Stimulated activated CD4-positive, alpha-beta T cell treated with anti-CD3 and anti-CD28 coated beads, Interleukin-4, amount 100 ng/mL, for 1 hour (primary cell): ENCODE measurements at places on chromosomes 12 and 14.

- DNase-seq, result no peak
Observed at GRCh38 chr14:22311636-22312035, 277.4 kb downstream of the DAD1 start.

GRCh38 chr14:68585690-68586089 lies 207.2 kb downstream of the ZFP36L1 start:
- DNase-seq, result no peak

- DNase-seq, result no peak
Observed at GRCh38 chr14:33357225-33358010, 418.7 kb downstream of the NPAS3 start.

DNA sequence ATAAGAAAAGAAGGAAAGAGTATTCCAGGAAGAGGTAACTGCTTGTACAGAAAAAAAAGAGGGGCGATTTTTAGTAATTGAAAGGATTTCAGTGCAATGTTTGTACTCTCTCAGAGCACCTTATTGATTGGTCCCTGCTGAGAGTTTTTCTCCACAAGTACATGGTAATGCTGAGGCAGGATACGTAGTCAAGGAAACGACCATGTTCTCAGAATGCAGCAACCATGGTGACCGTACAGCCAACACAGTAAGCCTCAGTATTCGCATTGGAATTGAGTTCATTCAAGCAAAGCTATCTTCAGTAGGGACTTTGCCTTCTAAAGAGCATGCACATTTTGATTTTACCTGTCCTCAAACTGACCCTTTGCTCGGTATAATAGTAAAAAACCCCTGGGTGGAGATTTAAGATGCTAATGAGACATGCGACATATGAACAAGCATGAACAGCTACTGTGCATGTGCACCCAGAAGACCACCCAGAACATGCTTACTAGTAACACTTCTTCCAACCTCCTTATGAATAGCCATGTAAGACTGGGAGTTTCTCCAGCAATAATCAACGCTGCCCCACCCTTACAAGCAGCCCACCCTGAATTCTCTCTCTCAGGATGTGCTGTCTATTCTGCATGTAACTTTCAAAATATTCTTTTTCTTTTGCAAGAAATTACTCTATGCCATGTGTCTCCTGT lies 6.2 kb upstream of the SLC41A2 start:
- no peak for DNase-seq

DNA sequence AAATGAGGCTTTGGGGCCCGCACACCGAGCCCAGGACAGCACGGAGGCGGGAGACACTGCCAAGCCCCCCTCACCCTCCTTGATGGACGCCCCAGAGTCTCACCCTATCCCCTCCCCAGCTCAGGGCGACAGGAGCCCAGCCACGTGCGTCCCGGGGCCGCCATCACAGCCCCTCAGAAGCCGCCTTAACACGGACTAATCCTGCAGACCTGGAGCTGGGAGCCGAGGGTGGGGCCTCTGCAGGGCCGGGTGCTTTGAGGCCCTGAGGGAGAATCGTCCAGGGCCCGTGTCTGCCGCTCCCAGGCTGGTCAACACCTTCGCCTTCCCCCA lies 79.7 kb upstream of the FBRSL1 start:
- no peak for DNase-seq
